GM10248 (cell line): ENCODE measurements at places on chromosomes 12 and 14.

- no peak for DNase-seq
These were observed 17.9 kb upstream of the NID2 start for GRCh38 chr14:52086711-52087110.

GRCh38 chr14:31154956-31155355, 52.6 kb downstream of the HECTD1 start:
- no peak for DNase-seq

GRCh38 chr12:57162553-57163125, 15.2 kb upstream of the LRP1-AS start:
- no peak for DNase-seq

DNA sequence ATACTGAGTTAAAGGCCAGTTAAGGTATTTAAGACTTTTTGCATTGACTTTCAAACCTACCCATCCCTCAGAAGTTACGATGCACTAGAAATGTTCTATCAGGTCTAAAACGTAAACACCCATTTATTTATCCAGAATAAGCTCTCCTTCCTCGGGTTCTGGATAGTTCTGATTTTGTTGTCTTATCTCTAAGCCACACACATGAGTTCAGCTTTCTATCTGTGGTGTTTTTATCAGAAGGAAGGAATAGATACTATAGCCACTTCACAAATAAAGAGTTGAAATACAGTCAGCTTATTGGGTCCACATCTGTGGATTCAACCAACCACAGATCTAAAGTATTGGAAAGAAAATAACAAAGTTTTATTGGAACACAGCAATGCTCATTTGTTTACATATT, 5.4 kb downstream of the SFSWAP start:
- no peak for DNase-seq

GRCh38 chr12:56337753-56338251, 882 bp upstream of the IL23A start:
- no peak for DNase-seq

GRCh38 chr14:53192052-53192760, 39.1 kb upstream of the DDHD1 start:
- DNase-seq = no peak

- DNase-seq = no peak
These were observed 31.2 kb upstream of the USP44 start for GRCh38 chr12:95582230-95583058.

DNA sequence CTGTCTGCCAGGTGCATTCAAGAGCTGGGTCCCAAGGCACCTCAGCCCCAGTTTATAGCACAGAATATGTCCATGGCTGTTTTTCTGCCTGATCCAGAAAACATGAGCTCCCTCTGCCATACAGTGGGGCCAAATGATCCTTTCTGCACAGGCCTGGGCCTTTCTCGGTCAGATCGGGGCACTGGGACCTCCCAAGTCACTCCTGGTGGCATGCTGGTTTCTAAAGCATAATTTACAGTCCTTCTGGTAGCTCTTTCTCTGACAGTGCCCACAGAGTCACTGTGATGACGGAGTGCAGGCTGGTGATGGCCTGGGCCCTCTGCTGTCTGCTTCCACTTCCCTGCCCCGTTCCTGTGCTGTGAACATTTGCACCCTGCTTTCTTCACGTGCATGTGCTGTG, 99.2 kb downstream of the ADGRD1 start:
- DNase-seq = no peak

DNA sequence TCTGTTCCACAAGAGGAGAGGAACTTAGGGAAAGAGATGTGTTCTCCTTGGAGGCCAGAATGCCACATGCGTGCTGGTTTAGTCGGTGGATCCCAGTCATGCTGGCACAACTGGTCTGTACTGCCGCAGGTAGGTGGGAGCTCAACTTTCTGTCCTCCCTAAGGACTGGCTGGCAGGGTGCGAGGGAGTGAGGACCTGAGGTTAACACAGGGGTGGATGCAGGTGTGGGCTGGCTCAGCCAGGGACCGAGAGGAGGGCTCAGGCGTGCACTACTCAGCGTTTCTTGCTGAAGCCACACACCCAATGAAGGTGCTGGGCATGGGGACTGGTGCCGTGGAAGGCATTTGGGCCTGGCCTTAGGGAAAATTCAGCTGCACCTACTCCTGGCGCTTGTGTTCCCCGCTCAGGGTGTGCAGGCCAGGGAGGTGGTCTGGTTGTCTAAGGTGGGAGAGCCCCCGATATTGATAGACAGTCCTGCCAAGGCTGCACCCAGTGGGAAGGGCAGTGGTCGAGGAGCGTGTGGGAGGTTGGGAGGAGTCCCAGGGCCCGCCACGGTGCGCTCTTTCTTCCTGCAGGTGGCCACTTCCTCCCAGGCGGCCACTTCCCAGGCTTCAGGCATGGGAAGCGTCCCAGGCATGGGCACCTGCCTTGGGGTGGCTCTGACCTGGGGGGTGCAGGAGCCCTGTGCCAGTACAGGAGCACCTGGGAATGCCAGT, 138.4 kb downstream of the ADGRD1 start:
- DNase-seq = no peak

DNA sequence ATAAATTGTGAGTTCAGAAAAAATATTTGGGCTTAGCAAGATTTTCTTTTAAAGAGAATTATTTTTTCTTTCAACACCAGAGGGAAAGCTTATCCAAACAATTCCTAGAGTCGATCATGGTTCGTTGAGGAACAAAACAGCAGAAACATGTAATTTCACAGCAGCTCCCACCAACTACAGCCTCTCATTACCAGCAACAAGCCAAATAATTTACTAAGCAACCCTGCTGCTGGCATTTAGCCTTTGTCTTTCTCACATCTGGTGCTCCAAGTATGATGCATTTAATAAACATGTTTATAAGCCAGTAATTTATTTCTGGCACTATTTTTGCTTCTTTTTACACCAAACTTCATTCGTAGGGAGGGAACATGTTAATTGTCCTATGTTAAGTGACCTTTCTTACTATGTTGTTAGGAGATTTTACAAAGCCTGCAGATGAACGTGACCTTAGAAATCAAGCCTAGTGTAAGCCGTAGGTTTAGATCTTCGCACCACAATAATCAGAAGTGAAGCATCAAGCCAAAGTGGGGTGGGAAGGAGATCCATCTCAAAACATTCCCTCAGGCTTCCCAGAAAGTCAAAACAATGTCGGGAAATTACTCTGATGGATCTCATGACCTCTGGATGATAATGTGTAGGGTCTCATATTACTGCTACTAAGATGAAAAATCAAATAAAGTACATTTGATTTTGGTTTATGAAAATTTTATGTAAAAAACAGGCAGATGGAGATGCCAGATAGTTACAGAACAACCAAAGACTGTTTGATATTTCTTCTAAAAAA, 128.4 kb downstream of the RPAP3 start:
- DNase-seq = no peak

- no peak for DNase-seq
These were observed 35.8 kb downstream of the TIMELESS start for GRCh38 chr12:56413392-56413791.
